ENCODE measurements at places on chromosomes 3 and 15. TPM values are rescaled to one million over a fixed set of nuclear protein-coding genes. Genes with fewer than 3 reads are reported as not detected.

The GPR171 gene
- total RNA-seq, result 111 TPM

The WWTR1 gene
- 0.46 TPM for total RNA-seq

The COL8A1 gene
- not detected for total RNA-seq

The MUC4 gene
- 0.09 TPM for total RNA-seq

The SPCS1 gene
- 111 TPM for total RNA-seq

The IQCF5 gene
- total RNA-seq, result not detected

The CCDC80 gene
- not detected for total RNA-seq

The KLHL24 gene
- 15.8 TPM for total RNA-seq

The GPR62 gene
- not detected for total RNA-seq

The NTRK3 gene
- total RNA-seq, result 0.78 TPM

The SLC12A8 gene
- 0.39 TPM for total RNA-seq

The ADCY5 gene
- not detected for total RNA-seq

The NR2E3 gene
- total RNA-seq, result not detected

The LEKR1 gene
- total RNA-seq, result 0.53 TPM

The EIF4E3 gene
- 28.7 TPM for total RNA-seq

The FBXO45 gene
- total RNA-seq, result 12.7 TPM

The SCN11A gene
- 0.09 TPM for total RNA-seq

The LTK gene
- total RNA-seq, result 0.11 TPM

The EPHA3 gene
- 0.09 TPM for total RNA-seq

The ITIH1 gene
- not detected for total RNA-seq

The BTLA gene
- 21.7 TPM for total RNA-seq

The CASR gene
- 0.05 TPM for total RNA-seq

The VEPH1 gene
- not detected for total RNA-seq

The CD96 gene
- total RNA-seq, result 38.3 TPM

The AP4E1 gene
- total RNA-seq, result 13.1 TPM

The PLCB2 gene
- total RNA-seq, result 67.9 TPM

The ACVR2B gene
- total RNA-seq, result 6.9 TPM

The ACTRT3 gene
- 0.40 TPM for total RNA-seq

The CCDC54 gene
- not detected for total RNA-seq

The NEK4 gene
- 21.4 TPM for total RNA-seq

The RHOV gene
- total RNA-seq, result 0.41 TPM

The GAP43 gene
- not detected for total RNA-seq

The OR5K2 gene
- total RNA-seq, result not detected

Data from activated CD4-positive, alpha-beta T cell treated with anti-CD3 and anti-CD28 coated beads for 36 hours (primary cell).